GM23248 (cell line): ENCODE measurements at places on chromosomes 3 and 15. TPM values are rescaled to one million over a fixed set of nuclear protein-coding genes. Genes with fewer than 3 reads are reported as not detected.

GRCh38 chr3:14391033-14391432 lies 11.4 kb upstream of the SLC6A6 start:
- DNase-seq: peak; percentile 92

DNA sequence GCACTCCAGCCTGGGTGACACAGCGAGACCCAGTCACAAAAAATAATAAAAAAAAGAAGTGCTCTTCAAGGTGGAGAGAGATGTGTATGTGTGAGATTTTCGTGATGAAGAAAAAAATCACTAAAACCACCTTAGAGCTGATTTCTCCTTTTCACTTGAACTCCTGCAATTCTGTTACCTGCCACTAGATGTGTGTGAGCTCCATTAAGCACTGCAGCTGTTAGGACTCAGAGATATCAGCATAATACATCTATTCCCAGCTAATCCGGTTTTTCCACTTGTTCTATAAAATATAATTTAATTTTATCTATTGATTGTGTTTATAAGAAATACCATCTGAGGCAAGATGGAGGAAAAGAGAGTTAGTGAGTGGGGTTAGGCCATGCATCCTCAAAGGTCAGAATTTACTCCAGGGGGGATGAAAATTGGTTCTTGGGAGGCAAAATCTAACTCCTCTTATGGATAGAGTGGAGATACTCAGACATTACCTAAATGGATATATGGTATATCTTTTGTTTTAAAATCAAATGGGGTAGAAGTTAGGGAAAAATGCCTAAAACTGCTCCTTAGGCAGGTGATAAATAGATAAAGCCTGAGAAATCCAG lies 152.7 kb downstream of the IL20RB start:
- peak; percentile 57 for DNase-seq

GRCh38 chr3:5057857-5058324 lies 64.2 kb upstream of the ARL8B start:
- peak; percentile 93 for DNase-seq

MUC4 gene
- polyA plus RNA-seq: not detected in 2 replicates

ANP32A gene
- polyA plus RNA-seq: 69.7 and 70.0 TPM in 2 replicates

- peak; percentile 59 for DNase-seq
These were observed at the start of gene GASK1A for GRCh38 chr3:42979044-42979972. GASK1A (plus strand) TSS chr3:42979311; CDS start chr3:42979643, 332 bp downstream.

DNA sequence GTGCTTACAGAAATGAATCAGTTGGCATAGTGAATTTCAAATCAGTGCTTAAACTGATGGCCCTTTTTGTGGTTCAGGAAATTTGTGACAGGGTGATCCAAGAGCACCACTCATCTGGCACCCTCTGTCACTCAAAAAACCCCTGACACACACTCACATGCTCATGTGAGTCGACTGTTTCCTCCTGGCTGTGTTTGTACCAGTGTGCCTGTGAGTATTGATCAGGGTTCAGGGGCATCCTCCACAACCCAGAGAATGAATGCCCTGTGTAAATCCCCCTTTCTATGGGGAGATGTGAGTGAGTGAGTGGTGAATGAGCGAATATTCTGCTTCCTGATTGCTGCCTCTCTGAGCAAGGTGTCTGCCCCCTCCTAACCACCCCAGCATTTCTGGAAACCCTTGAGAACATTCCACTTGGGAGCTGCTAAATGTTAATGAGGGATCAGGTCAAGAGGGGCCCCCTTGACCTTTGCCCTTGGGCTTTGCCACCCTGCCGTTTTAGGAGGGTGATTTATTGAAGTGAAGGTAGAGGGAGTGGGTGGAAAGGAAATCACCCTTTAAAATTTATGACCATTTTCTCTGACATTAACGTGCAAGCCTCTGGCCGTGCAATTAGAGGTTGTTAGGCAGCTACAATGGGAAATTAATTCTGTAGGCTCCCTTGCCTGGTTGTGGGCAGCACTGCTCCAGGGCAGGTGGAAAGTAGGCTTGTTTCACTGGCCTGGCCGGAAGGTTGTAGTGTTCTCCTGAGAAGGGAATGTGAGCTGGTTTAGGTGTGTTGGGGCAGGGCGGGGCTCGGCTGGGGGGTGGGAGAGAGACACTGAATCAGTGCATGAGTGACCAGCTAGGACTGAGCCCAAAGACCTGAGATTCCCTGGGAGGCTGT lies 87.2 kb downstream of the SLCO3A1 start:
- no peak for DNase-seq

DNA sequence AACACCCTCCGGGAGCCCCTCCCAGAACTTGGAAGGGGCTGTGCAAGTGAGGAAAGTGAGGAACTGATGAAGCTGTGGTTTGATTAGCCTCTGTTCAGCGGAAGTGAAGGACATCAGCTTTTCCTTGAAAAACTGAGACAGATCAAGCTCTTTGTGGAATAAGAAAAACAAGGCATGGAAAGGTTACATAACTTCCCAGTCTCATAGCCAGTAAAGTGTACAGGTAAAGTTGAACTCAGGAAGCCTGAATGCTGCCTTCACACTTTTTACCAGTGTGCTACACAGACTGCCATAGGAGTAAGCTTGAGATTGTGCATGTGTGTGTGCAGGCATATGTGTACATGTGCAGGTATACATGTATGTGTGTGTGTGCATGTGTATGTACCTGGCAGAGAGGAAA lies 293.2 kb downstream of the FGF12 start:
- DNase-seq: no peak

- no peak for DNase-seq
These were observed 16.1 kb downstream of the SEMA7A start for GRCh38 chr15:74417670-74418069.

PLA2G4B gene
- polyA plus RNA-seq: 1.1 and 1.6 TPM in 2 replicates

IGSF11 gene
- polyA plus RNA-seq: not detected in 2 replicates

GRCh38 chr15:69686626-69687025 lies 234.0 kb downstream of the RPLP1 start:
- DNase-seq: no peak

DNA sequence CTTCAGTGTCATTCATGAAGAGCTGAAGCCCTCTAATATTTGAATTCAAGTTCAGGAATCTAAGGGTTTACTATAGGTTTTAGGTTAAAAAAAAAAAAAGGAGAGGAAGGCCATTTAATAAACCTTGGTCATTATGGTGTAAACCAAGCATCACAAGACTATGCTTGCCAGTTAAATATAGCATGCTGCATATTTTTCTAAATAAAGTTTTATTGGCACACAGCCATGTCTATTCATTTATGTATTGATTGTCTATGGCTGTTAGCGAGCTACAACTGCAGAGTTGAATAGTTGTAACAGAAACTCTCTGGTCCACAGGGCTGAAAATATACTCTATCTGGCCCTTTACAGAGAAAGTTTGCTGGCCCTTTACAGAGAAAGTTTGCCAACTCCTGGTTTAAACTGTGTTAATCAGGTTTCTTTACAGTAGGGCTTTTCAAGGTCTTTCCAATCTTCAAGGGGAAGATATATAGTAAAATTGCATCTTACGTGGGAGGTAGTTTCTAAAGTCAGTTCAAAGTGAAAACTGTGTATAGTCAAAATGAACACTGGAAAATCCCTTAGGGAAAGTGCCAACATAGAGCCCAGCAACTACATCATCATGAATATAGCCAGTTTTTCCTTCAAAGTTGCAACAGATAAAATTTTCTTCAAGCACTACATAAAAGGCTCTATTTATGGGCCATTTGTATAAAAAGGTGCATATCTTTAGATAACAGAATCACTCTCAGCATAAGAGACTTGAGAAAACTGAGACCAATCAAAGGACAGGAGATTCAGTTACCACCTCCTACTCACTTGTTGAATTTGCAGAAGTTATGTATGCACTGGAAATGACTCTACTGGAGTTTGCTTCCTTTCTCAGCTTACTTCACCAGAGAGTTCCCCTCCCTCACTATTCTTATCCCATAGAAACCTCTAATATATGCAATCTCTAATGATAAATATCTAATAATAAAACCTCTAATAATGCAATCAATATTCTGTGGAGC lies 49.7 kb upstream of the FRMD4B start:
- DNase-seq: no peak

KCTD6 gene
- 12.8 and 15.7 TPM in 2 replicates for polyA plus RNA-seq

DNA sequence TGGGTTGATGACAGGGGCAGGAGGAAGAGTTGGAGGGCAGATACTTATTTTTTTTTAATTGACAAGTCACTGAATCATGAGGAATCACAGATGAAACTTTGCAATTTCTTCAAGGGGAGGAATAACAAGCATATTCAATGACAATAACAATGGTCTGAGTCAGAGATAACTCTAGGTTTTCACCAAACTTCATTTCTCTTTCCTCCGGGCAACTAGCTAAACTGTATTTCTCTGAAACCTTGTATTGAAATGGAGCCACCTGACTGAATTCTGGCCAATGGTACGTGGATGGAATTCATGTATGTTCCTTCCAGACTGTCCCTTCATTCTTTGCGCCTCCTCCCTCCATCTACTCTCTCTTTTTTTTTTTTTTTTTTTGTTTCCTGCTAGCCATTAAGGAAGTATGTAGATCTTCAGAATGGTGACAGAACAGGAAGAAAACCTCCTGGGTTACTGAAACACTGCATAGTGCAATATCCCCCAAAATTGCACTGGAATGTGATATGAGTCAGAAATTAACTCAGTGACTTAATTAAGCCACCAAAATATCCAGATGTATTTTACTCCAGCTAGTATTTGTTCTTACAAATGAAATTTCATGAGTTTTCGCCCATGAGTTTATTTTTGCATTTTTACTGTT lies 495.4 kb downstream of the OTOL1 start:
- DNase-seq: peak; percentile 10

USF3 gene
- polyA plus RNA-seq: 3.5 and 3.8 TPM in 2 replicates

IQCH gene
- 1.8 and 2.1 TPM in 2 replicates for polyA plus RNA-seq

DNA sequence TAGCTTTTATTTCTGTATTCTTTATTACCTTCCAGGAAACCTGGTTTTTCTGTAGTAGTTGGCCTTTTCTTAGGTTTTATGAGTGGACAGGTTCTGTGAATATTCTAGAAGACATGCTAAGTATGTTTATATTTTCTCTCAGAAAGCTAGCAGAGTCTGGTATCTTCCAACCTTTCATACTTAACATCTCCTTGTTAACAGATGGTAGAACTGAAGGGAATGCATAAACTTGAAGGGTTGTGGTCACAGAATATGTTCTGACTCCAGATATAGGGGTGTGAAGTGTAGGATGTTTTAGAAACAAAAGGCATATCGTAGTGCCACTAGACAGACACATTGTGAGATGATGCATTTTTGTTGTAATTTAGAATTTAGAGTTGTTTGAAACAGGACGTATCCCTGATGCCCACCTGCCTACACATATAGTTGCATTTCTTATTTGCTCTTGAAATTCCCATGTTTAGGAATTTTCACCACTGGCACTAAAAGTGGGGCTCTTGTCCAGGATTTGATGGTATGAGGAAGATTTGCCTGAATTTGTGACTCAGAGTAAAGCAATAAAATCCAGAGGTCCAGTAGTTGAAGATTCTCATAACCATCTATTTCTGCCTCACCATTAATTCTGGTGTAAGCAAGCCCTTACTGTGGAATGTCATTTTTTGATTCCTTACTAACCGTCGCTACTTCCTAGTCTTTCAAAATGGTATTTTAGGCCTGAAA lies 274.5 kb downstream of the FEZF2 start:
- DNase-seq: peak; percentile 22

- DNase-seq: peak; percentile 87
These were observed 90.7 kb downstream of the IGF2BP2 start for GRCh38 chr3:185733980-185734724.

DNA sequence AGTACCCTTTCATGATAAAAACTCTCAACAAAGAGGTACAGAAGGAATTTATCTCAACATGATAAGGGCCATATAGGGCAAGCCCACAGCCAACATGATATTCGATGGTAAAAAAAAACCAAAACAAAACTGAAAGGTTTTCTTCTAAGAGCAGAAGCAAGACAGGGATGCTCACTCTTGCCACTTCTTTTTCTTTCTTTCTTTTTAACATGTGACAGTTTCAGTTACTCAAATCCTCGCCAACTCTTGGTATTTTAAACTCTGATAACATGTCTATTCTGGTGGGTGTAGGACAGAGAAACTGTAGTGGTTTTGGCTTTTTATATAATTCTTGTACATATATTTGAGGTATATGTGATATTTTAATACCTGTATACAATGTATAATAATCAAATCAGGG lies 74.0 kb upstream of the NMNAT3 start:
- DNase-seq: no peak

ZNF385D gene
- polyA plus RNA-seq: 11.5 and 13.8 TPM in 2 replicates

FANCI gene
- 9.6 and 14.2 TPM in 2 replicates for polyA plus RNA-seq

ERICH6 gene
- polyA plus RNA-seq: 0.13 TPM in 1 of 2 replicates, not detected in the other

ACAN gene
- polyA plus RNA-seq: not detected in 2 replicates

GHSR gene
- polyA plus RNA-seq: not detected in 2 replicates

DNA sequence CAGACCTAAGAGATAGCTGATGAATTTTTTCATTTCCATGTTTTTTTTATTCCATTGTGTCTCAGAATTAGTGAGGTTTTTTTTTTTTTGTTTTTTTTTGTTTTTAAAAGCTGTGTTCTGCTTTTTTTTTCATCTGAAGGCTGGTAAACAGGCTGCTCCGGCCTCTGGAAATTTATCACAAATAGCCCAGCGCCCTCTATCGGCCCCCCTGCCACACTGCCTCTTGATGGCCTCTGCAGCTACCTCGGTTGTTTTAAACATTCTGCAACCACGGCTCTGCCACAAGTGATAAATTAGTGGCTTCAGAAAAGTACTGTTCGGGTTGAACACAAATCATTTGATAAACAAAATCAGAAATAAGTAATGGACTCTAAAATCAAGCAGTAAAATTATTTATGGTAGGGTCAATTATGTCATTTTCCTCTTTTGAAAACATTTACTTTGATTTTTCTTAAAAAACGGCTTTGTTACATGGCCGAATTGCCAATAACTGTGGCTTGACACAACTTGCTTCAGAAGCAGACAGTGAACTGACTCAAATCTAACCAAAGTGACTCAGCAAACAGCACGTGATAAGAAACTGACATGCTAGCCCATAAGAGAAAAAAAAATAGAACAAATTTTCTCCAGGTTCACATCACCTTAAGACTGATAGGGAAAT lies 87.8 kb downstream of the RSL24D1 start:
- peak; percentile 67 for DNase-seq

DLEC1 gene
- polyA plus RNA-seq: 0.15 TPM in 1 of 2 replicates, not detected in the other

GRCh38 chr3:153099131-153099530 lies 62.9 kb upstream of the RAP2B start:
- DNase-seq: no peak

DNA sequence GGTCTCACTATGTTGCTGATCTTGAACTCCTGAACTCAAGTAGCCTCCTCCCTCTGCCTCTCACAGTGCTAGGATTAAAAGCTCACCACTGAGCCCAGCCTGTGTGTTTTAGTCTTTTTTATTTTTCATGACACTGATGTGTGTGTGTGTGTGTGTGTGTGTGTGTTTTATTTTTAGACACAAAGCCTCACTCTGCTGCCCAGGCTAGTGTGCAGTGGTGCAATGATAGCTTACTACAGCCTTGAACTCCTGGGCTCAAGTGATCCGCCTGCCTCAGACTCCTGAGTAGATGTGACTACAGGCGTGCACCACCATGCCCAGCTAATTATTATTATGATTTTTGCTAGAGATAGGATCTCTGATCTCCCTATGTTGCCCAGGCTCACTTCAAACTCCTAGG lies 23.3 kb upstream of the CTSH start:
- DNase-seq: no peak

- no peak for DNase-seq
These were observed 70.4 kb downstream of the DLG1 start for GRCh38 chr3:197227780-197228574.

- DNase-seq: peak; percentile 15
These were observed 1.1 kb downstream of the TM6SF1 start for GRCh38 chr15:83108266-83109219.
